ENCODE measurements at places on chromosomes 2 and 18.

- no peak for DNase-seq
These were observed 3.6 kb upstream of the LPIN1 start for GRCh38 chr2:11742702-11743357.

- DNase-seq: no peak
These were observed 80.8 kb downstream of the EHD3 start for GRCh38 chr2:31314761-31315160.

DNA sequence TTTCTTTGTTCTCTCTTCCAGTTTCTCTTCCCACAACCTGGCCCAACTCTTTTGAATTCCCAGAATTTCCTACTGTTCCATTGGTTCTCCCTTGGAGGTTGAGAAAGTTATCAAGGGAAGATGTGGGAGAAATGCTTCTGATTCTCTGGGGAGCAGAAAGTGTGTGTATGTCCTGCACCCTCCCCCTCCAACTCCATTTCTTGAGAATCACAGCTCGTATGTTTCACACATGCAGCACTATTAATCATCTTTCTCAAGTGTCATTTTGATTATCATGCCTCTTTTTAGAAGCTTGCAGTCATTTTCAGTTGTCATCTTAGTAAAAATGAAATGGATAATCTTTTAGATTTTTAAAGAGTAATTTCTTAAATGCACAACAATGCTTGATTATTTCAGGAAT lies 296.8 kb upstream of the SLC39A10 start:
- no peak for DNase-seq

- no peak for DNase-seq
These were observed 143.3 kb upstream of the CAB39 start for GRCh38 chr2:230569298-230569697.

- DNase-seq: no peak
These were observed 65.1 kb upstream of the CTLA4 start for GRCh38 chr2:203802342-203803052.

- DNase-seq: no peak
These were observed 300.1 kb downstream of the TDRD15 start for GRCh38 chr2:21423854-21424253.

GRCh38 chr2:210577263-210578071 lies 21.1 kb downstream of the CPS1 start:
- DNase-seq: no peak

- no peak for DNase-seq
These were observed 101.4 kb upstream of the RAB6C start for GRCh38 chr2:129877795-129878775.

- no peak for DNase-seq
These were observed 82.1 kb downstream of the TMEM182 start for GRCh38 chr2:102843764-102844443.

DNA sequence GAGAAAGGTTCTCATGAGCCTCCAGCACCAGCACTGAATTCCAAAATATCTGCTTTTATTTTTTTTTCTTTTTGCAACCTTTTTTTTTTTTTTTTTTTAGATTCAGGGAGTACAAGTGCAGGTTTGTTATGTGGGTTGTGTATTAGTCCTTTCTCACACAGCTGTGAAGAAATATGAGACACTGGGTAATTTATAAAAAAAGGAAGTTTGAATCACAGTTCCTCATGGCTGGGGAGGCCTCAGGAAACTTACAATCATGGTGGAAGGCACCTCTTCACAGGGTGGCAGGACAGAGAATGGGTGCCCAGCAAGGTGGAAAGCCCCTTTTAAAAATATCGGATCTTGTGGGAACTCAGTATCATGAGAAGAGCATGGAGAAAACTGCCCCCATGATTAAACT lies 7.9 kb upstream of the TMX3 start:
- no peak for DNase-seq

- no peak for DNase-seq
These were observed 34.7 kb upstream of the ADAM23 start for GRCh38 chr2:206408323-206409320.

- DNase-seq: no peak
These were observed 49.8 kb downstream of the SLC4A5 start for GRCh38 chr2:74293191-74293991.

DNA sequence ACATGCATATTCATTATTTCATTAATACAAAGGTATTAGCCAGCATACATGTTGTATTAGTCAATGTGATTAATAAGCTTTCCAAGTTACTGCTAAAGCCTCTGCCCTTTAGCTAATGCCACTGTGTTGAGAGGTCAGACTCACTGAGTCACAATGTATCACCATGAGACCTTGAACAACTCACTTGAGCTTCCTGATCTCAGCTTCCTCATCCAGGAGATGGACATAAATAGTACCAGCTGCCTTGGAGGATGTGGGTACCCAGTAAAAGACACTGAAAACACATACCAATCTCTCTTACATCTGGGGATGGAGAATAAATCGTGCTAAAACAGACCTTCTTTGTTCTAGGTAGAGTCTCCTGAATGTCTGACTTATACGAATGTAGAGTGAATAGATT lies 224.6 kb downstream of the EPHA4 start:
- DNase-seq: no peak

- DNase-seq: no peak
These were observed 12.8 kb upstream of the TTN start for GRCh38 chr2:178819992-178820391.

- DNase-seq: no peak
These were observed 40.1 kb upstream of the TAF1B start for GRCh38 chr2:9803023-9803805.

DNA sequence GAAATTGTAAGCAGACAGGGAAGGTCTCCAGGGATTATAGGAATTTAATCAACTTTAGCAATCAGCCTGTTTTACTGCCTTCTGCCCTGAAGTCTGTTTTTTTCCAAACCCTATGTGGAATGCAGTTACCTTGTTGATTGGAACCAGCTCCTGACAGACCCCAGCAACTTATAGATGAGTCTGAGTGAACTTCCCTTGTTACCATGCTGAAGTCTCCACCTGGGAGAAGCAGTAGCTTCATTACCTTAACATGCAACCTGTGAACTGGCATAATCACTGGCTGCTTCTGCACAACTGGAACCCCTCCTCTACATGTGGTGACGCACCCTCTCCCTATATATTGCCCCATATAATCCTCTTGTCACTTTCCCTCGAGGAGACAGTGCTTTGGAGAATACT lies 226.3 kb upstream of the SPOPL start:
- no peak for DNase-seq

- no peak for DNase-seq
These were observed 95.2 kb upstream of the KLF7 start for GRCh38 chr2:207260947-207261346.
